ENCODE measurements at places on chromosomes 16 and 17.

DNA sequence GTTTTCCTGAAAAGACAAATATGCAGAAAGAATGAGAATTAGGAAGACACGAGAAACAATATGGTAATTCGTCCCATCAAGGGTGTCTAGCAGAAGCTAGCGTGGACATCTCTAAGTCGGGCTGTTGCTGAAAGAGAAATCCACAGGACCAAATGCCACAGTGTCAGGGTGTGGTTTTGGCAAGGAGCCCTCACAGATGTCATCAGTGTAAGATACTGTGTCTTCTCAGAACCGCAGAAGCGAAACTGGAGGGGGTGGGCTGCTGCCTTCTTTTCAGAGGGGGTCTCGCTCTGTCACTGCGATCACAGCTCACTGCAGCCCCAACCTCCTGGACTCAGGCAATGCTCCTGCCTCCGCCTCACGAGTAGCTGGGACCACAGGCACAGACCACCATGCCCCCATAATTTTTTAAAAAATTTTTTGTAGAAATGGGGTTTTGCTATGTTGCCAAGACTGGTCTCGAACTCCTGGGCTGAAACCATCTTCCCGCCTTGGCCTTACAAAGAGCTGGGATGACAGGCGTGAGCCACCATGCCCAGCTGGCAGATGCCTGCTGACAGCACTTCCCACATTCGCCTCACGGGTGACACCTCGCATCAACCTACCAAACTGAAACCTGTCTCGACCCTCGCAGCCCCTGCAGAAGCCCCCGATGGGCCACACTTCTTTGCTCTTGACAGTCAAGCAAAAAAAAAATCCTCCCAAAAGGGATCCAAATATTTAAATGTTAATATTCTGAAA, 26.2 kb downstream of the TRAP1 start:
- no peak for DNase-seq

GRCh38 chr16:30394592-30395154, 547 bp upstream of the ZNF48 start:
- no peak for DNase-seq

DNA sequence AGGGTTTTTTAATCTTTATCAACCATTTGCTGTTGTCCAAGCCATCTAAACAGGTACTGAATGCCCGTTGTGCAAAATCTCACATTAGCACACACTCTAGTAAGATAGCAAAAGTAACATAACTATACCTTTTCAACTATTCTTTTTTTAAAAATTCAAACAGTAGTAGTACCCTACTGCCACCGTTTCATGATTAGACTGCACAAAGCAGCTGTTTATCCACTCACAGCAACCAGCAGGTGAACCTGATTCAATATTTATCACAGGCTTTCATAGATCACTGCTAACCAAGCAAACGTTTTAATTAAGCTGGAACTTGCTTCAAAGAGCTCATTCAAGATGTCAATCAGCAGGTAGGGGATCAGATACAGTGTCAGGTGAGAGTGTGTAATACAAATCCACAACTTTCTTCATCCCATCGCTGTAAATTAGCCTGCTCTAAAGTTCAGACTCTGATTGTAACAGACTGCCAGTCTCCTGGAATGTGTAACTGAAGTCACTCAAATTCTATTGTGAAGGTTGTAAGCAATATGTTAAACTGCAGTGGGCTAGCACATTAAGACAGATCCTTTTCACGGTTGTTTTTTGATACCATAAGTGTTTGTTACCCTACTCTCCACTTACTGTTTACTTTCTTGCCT, 47.3 kb downstream of the BRIP1 start:
- no peak for DNase-seq

GRCh38 chr17:53794875-53795274, 27.9 kb upstream of the KIF2B start:
- DNase-seq: no peak

GRCh38 chr17:40311575-40311974, 2.6 kb downstream of the RARA start:
- DNase-seq: no peak

- DNase-seq: peak; percentile 62
Measured at GRCh38 chr17:7440113-7440833, 961 bp downstream of the FGF11 start.

- DNase-seq: no peak
Measured at GRCh38 chr17:81388612-81389367, 6.5 kb upstream of the BAHCC1 start.

DNA sequence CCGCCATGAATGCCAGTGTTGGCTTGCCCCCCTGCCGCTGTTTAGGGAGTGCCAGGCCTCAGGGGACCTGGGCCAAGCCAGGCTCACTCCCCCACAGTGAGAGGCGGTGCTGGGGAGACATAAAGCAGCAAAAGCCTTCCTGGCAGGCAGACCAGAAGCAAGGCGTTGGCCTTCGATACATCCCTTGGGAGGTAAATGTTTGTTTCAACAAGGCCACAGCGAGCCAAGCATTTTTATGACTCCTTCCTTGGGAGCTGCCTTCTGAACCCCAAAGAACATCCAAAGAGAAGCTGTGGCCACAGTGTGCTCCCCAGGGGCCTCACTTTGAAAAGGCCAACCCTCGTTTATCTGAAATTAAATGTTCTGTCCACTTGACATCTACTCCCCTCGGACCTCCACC, 119.7 kb upstream of the CIBAR2 start:
- DNase-seq: no peak

GRCh38 chr17:57105591-57105990, 20.5 kb downstream of the AKAP1 start:
- no peak for DNase-seq

- no peak for DNase-seq
Measured at GRCh38 chr16:73095885-73096421, 48.0 kb upstream of the ZFHX3 start.

- DNase-seq: no peak
Measured at GRCh38 chr16:67104061-67104460, 5.7 kb upstream of the PHAF1 start.

- peak; percentile 31 for DNase-seq
Measured at GRCh38 chr17:64507413-64507782, 621 bp downstream of the CEP95 start.

GRCh38 chr17:38547444-38547843, 58.3 kb downstream of the SRCIN1 start:
- no peak for DNase-seq

DNA sequence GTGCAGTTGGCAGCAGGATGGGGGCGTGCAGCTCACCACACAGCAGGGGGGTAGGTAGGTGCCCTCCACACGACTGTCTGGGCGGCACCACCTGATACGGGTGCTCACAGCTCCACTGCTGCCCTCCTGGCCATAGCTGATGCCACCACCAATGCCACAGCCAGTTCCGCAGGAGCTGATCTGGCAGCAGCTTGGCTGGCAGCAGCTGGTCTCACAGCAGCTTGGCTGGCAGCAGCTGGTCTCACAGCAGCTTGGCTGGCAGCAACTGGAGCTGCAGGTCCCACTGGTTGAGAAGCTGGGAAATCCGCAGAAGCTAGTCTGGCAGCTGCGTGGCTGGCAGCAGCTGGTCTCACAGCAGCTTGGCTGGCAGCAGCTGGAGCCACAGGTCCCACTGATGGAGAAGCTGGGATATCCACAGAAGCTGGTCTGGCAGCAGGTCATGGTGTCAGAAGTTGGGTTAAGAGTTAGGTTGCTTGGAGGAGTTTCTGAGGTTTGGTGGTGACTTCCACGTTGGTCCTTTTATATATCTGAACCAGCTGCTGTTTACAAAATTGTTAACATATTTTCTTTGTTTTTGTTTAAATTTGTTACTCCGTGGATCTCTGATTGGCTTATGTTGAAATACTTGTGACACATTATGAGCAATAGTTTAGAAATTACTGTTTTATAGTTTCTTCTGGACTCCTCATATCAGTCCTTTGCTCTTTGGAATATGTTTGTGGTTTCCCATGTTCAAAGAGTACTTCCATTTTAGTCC, at the start of gene KRTAP1-5:
Gene KRTAP1-5, minus strand, starts transcription at position 494 of the 757 bp plus-strand sequence. Its CDS starts 53 bp downstream, at position 441.
- DNase-seq: no peak

GRCh38 chr17:82976982-82977488, 102.4 kb upstream of the METRNL start:
- no peak for DNase-seq

- DNase-seq: no peak
Measured at GRCh38 chr17:55496094-55496881, 15.0 kb downstream of the SMIM36 start.

- DNase-seq: no peak
Measured at GRCh38 chr17:16887523-16888095, 84.3 kb downstream of the TNFRSF13B start.

GRCh38 chr16:29694384-29695195, 15.6 kb downstream of the QPRT start:
- no peak for DNase-seq

- DNase-seq: no peak
Measured at GRCh38 chr16:53995378-53995777, 291.2 kb downstream of the IRX3 start.

DNA sequence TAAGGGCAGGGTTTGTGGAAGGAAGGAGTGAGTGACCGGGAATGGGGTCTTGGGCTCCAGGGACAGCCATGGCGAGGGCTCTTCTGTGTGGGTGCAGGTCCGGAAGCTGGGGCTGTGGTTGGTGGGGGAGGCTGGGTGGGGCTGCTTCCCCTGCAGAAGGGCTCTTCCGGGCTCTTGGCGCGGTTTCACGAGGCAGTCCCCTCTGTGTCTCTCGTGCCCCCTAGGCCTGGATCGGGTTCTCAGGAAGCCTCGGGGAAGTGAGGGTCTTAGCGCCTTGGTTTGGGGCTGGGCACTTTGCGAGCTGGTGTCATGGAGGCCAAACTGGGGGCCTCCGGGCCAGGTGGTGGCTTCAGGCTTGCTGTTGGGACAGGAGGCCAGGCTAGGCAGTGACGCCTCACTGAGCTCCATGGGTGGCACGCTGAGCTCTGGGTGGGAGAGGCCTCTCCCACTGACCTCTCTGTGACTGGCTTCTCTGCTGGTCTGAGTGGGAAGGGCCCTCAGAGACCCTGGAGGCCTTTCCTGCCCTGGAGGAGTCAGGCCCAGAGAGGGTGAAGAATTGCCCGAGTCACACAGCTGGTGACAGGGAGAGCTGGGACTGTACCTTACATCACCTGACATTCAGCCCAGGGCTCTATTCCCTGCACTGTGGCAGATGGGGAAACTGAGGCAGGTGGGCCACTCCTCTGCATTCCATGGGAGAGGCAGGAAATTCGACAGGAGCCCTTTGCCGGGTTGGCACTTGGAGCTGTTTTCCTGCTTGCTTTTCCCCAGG, 8.2 kb downstream of the ADCY7 start:
- peak; percentile 45 for DNase-seq

- no peak for DNase-seq
Measured at GRCh38 chr16:8293413-8293812, 296.9 kb downstream of the TMEM114 start.

GRCh38 chr17:44981221-44981968, 13.3 kb upstream of the C1QL1 start:
- DNase-seq: no peak

- no peak for DNase-seq
Measured at GRCh38 chr16:75111514-75111940, 5.1 kb downstream of the LDHD start.

DNA sequence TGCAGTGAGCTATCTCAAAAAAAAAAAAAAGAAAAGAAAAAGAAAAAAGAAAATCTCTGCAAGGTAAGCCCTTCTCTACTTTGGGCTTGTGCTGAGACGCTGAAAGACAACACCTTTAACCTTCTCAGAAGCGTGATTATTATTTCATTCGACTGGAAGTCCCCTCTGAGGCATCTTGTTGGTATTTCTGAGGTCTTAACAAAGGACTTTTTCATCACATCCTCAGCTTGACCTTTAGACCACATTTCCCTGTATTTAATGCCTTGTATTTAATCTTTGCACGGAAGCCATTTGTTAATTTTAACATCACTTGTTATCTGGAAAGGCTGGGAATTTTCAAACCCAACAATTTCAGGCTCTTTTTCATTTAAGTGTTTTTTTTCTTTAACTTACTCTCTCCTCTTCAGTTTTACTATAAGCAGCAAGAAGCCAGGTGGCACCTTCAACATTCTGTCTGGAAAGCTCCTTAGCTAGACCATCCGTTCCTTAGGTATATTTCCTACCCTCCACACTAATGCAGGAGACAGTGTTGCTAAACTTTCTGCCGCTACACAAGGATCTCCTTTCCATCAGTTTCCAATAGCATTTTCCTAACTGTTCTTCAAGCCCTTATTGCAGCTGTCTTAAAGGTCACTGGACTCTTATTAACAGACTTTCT, 10.3 kb downstream of the KCTD13 start:
- DNase-seq: no peak

GRCh38 chr17:56506349-56506748, 87.2 kb upstream of the NOG start:
- no peak for DNase-seq

GRCh38 chr16:72313903-72314302, 141.9 kb upstream of the PMFBP1 start:
- DNase-seq: no peak

DNA sequence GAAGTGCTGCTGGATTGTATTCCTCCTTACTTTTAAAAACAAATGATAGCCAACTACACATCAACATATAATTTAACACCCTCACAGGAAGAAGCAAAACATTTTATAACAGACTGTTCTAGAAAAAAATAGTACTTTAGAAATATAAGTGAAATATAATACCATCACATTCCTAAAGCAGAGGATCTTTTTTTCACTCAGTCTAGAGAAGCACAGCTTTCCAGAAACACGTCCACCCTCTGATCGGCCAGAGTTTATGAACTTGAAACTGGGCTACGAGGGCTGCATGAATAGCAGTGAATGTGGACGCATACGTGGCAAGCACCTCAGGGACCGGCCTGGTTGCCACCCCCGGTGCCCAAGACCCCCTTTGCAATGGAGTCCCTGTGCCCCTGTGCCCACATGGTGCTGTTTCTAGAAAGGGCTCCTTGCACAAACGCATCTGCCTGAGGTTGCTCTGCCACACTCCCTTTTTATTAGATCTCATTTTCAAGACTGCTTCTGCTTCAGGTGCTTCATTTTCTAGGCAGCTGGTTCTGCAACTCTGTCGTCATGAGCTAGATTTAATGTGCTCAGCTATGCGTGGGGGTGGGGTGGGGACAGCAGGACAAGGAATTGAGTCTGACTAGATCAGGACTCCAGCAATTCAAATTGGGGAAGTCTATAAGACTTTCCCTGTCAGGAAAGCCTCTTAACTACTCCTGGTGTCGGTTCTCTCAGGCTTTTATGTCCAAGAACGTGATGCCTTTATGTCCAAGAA, 29.1 kb upstream of the ERN1 start:
- no peak for DNase-seq

DNA sequence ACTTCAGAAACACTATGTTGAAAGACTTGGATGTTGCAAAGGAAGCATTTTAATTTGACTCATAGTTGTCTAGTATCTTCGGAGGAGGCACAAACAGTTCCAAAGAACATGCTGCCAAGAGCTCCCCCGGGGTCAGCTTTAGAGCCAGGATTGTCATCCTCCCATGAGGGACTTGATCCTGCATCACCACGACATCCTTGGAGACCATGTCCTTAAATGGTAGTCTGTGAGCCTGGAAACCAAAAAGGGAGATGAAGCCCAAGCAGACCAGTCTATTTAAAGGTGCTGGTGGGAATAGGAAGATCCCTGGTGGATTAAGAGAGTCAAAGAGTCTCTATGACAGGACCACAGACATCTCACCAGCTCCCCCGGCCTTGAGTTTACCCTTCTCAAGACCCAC, 33.3 kb upstream of the DYNLRB2 start:
- DNase-seq: no peak

DNA sequence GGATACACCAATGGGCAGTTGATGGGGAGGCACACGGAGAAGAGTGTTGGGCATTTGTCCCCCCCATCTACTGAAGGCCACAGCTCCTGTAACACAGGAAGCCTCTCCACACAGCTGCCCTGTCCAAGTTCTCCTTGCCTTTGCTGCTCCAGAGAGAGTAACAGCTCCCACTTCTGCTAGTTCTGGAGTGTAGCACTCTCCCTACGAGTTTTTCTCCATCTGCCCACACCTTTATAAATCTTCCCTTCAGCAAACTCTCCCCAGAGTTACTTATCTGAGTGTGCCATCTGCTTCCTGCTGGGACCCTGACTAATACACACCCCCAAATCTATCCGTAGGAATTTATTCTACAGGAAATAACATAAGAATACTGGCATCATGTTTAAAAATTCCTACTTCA, 42.6 kb upstream of the ERN1 start:
- no peak for DNase-seq
